Hippocampal formation (tissue), 2 donors: ENCODE measurements at places on chromosomes 7 and 10.

GRCh38 chr10:114559636-114560035 is 98.4 kb downstream of the ABLIM1 start:
- DNase-seq = no peak

DNA sequence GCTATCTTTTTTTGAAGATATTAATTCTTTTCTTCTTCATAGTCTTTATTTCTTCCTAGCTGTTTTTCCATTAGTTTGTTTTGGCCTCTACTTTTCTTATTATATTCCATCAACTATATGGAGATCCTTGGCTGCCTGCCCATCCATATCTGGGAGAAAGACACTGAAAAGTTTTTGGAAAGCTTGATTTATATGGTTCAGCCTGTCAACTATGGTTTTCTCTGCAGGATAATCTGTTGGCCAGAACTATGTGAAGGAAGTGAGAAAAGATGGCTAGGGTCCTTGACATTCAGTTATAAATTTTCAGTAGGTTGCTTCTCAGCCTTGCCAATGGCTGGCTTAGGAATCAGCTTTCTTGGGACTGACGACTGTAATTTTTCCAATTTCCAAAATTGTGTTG is 10.0 kb upstream of the CDK14 start:
- DNase-seq = no peak

GRCh38 chr7:82183634-82184033 is 259.9 kb downstream of the CACNA2D1 start:
- no peak for DNase-seq

GRCh38 chr7:40403703-40404476 is 269.1 kb downstream of the SUGCT start:
- DNase-seq = no peak

- no peak for DNase-seq
These were observed 153.3 kb downstream of the LRRTM3 start for GRCh38 chr10:67079126-67079525.

- DNase-seq = no peak
These were observed 46.9 kb downstream of the VWA2 start for GRCh38 chr10:114285961-114286441.

- DNase-seq = no peak
These were observed 657.8 kb downstream of the SORCS1 start for GRCh38 chr10:106506526-106507283.

DNA sequence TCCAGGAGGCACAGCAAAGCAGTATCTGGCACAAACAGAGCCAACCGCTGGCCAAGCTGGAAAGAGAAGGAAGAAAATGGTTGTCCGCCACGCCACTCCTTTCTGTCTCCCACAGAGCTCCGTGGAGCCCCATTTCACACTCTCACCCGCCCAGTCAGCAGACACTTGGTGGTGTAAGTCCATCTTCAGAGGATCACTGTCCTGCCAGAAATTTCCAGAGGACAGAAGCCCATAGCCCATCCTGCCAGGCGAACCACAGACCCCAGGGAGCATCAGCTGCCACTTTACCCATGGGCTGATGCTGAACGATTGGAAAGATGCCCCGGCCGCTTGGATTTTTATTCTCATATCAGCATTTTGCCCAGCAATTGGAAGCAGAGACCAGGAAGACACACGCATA is 144.7 kb upstream of the LYZL2 start:
- DNase-seq = no peak

DNA sequence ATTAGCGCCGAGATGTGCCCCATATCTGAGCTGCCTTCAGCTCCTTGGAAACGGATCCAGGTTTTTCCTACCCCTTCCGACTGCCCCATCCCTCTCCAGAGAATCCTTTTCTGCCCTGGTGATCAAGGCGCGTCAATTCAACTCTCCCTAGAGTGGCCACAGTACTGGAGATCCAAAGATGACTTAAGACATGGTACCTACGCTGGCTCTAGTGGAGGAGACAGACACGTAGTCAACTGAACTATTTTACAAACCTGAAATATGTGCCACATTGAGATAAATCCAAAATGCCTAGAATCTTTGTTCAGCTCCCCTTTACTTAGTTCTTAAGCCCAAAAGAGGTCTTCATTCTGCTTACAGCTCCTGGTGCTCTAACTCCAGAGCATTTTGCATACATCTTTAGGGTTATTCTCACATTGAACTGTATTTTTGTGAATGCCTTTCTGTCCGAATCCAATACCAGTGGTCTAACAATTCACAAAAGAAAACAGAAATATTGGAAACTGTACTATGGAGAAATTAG is 444 bp upstream of the TNPO3 start:
- no peak for DNase-seq

DNA sequence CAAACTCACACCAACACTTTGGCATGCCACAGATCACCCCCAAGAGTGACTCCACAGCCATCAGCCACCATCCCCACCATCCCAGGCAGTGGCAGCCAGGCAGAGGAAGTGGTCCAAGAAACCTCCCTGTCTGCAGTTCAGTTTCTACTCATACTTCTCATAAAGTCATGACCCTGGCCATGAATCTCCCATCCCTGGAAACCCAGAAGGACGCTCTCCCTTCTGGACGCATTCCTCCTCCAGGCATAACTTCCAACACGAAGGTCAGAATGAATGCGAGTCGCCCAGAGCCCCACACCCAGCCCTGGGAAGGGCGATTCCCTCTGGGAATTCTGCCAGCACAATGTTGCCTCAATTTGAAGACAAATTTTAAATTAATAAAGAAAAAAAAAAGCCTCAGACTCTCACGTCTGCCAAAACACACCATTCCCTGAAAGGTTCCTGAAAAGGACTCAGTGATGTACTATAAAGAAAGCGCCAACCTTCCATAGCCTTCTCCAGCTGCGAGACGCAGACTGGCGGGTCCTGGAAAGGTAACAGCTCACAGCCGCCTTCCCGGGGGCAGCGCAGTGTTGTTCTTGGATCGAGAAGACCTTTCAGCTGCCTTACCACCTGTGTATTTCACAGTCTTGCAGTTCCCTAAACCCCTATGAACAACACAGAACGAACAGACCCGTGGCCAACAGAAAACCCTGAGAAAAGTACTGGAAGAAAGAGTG is 307.6 kb downstream of the FRMD4A start:
- DNase-seq = no peak

- no peak for DNase-seq
These were observed 3.8 kb downstream of the TRPV6 start for GRCh38 chr7:142881586-142882337.

DNA sequence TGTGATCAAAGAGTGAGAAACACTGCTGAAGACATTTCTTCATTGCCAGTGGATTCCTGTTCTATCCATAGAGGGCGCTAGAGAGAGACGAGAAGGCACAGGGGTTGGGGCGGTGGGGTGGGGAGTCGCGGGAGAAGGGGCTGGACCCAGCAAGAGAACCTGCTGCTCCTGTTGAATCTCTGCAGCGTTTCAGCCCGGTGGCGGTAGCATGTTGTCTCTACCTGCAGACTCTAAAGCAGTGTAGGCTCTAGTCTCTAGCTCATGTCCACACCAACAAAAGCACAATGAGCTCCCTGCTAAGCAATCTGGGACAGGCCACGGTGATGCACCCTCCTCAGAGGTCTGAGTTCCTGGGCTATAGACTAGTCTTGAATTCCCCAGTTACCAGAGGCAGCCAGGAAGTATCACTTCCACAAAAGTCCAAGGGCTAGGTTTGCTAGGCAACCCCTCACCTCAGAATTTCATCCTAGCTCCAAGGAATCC is 167.7 kb downstream of the DGKB start:
- no peak for DNase-seq

DNA sequence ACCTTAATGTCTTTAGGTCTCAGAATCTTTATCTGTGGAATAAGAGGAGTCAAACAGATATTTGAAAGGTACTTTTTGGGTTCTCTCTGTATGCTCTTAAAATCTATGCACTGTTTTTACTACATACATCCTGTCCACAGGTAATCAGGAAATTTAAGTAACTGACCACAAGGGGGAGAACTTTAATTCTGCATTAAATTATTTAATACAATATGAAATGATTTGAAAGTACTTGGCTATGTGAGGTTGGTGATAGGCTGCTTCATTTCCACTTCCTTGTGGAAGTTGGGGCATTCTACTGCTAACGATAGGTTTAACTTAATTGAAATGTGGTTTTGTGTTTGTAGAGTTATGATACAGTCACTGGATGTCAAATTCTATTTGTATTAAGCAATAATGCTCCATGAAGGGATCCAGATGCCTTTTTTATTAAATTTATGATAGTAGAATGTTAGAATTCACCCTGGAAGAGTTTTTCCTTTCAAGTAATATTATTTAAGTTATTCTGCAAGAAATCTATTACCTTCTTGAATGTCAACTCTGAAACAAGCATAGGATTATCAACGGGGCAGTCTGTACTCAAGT is 6.0 kb downstream of the TEX47 start:
- DNase-seq = peak; percentile 3

- peak; percentile 26 for DNase-seq
These were observed 26.5 kb downstream of the ASNS start for GRCh38 chr7:97845622-97846203.

GRCh38 chr7:50502001-50502684 is 52.0 kb upstream of the FIGNL1 start:
- no peak for DNase-seq

DNA sequence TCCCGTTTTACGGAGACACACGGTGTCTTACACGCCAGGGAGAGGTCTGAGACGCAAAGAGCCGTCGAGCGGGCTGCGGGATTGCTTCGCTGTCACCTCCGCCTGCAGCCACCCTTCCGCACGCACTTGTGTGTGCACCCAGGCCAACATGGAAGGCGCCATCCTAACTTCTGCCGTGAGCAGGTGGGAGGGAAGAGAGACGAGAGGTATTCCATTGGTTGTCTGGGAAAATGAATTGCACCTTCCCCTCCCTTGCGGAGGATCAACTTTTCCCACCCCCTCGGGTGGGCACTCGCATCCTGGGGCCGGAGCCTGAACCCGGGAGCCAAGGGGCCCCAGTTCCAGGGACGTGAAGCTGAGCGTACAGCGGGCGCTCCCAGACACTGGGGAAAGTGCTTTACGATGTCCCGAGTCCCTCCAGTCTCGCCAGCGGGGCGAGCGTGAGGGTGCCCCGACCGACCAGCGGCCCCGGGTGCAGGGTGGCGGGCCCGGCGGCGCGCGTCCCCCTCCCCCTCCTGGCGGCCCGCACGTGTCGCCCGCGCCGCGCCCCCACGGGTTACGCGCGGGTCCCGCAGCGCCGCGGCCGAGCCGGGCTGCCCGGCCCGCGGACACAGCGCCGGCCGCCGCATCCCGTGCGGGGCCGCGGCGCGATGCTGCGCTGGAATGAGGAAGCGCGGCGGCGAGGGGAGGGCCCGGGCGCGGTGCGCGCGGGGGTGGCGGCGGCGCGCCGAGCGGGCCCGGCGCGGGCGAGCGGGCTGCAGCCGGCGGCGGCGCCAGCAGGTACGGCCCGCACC is 984 bp upstream of the IKZF1 start:
- no peak for DNase-seq

- DNase-seq = no peak
These were observed 95.2 kb upstream of the PTER start for GRCh38 chr10:16341637-16342036.

GRCh38 chr10:32271617-32272016 is 75.3 kb downstream of the EPC1 start:
- DNase-seq = no peak

DNA sequence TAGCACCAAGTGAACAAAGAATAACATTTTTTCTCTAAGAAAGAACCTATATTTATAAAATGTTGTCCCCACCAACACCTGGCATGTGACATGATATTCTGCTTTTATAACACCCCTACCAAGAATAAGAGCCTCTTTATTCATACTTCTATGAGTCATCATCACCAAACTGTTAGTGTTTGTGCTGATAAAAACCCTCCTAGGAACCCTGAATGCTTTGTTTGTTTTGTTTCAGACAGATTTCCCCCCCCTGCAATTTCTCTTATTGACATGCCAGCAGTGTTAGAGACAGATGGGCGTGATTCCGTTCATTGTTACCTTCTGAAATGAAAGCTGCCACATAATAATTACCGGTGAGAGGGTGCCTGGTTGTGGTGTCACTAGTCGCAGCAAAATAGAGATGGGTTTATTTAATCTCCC is 651.1 kb downstream of the SORCS1 start:
- DNase-seq = peak; percentile 18

DNA sequence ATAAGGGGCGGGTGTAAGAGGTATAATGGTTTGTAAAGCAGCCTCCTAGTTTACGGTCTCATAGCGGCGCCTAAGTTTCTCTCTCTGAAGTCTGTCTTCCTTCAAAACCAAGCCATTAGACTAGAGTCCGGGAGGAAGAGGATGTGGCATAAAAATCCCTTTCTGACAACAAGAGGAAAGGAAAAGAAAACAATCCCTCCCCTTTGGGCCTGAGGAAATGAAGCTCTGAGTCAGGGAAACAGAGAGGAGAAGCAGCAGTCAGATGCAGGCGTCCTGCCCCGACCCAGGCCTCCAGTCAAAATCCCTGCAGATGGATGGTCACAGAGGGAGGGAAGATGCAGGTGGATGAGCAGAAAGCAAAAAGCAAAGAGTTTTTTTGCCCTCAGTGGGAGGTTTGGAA is 23.7 kb downstream of the PARP12 start:
- no peak for DNase-seq

- no peak for DNase-seq
These were observed 34.8 kb downstream of the SVOPL start for GRCh38 chr7:138666385-138666784.

- no peak for DNase-seq
These were observed 26.6 kb downstream of the FAM3C start for GRCh38 chr7:121369462-121369861.

DNA sequence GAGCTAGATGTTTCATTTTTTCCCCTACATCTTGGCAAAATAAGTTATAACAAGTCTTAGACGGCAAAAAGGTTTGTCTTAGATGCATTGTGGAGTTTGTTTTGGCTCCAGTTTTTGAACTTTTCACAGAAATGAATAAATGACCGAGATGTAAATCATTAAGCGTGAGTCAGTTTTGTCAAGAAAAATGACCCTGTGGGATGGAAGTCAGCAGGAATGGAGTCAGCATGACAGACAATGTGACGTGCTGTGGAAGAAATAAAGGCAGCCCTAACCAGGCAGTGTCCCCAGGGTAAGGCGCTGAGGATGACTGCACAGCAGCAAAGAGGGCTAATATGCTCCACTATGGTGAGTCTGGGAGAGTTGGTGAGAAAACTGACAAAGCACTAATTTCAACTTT is 163.2 kb downstream of the NOC3L start:
- no peak for DNase-seq

DNA sequence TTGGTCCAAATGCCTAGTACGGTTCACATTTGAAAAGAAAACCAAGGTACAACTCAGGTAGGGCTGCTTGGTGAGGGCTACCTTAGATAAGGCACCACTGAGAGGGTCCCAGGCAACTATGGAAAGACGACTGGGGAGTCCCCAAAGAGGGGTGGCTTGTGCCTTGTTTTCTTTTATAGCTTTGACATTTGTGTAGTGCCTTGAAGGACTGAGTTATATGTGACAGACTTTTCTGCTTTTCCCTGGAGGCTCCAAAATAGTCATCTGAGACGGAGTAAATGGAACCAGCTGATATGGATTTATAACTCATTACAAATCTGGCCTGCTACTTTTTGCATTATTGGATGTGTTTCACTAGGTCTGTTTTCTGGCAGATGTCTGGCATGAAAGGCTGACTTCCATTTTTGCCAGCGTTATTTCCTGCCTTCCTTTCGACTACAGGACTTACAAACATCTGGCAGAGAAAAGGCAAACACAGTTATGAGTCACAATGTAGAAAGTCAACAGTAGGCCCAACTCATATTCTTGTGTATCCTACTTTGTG is 88.2 kb upstream of the IMMP2L start:
- no peak for DNase-seq
